ENCODE measurements at places on chromosomes 16 and 17.

GRCh38 chr17:74430706-74431567 is 951 bp upstream of the GPRC5C start:
- peak; percentile 23 for DNase-seq

GRCh38 chr16:200388-200787 is 20.1 kb downstream of the HBQ1 start:
- DNase-seq = peak; percentile 63

- DNase-seq = no peak
Measured at GRCh38 chr16:29678691-29679267, at the start of gene QPRT. TSS of gene QPRT (plus strand) at chr16:29679180. CDS start at chr16:29679198, 18 bp downstream.

GRCh38 chr16:69417520-69418199 is 6.8 kb upstream of the CYB5B start:
- peak; percentile 39 for DNase-seq

- no peak for DNase-seq
Measured at GRCh38 chr16:3274947-3275346, 8.3 kb upstream of the ZNF263 start.

Data from HT1080 (cell line).